ENCODE measurements at places on chromosomes 2 and 18.

GRCh38 chr2:41967476-41968181 lies 80.2 kb upstream of the PKDCC start:
- no peak for DNase-seq

GRCh38 chr2:98455494-98455976 lies 10.9 kb downstream of the INPP4A start:
- no peak for DNase-seq

DNA sequence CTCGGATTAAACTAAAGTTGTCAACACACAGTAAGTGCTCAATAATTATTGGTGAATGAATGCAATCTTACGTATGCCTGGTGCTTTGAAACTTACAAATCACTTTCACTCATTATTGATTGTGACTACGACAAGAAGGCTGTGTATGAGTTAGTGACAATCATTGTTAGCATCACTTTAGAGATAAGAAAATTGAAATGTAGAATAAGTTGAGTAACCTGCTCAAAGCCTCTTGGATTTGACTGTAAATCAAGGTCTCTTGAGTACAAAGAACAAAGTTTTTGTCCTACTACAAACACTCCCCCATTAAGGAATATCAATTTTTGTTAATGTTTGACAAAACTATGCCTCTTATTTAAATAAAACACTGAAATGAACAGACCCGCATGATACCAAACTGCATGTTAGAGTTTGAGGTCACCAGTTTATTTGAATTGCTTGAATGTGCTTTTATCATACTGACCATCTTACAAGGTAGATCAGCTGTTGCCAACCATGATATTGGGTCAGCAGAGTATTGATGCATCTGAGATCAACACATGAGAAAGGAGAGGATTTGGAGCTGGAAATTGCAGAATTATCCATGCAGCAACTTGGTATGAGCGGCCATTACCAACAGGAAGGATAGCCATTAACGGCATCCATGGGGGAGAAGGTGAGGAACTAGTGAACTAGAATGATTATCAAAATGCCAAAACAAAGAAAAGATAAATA lies 142.1 kb downstream of the IRS1 start:
- DNase-seq, result no peak

- DNase-seq, result no peak
Observed at GRCh38 chr2:120833127-120833675, 97.5 kb downstream of the GLI2 start.

DNA sequence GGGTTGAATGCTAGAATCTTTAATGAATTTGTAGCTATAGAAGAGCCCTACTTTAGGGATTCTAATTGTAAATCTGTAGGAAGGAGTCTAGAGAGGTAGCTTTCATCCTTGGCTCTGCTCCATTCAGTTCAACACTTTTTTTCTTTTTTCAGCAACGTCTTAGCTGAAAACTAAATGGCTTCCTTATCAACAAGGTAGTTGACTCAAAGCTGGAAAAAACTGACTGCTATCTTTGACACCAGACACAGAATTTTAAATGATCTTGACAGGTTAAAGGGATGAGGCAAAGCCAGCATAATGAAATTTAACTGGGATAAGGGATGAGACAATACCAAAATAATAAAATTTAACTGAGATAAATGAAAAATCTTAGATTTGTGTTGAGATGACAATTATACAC lies 54.9 kb downstream of the TMEFF2 start:
- DNase-seq, result no peak

DNA sequence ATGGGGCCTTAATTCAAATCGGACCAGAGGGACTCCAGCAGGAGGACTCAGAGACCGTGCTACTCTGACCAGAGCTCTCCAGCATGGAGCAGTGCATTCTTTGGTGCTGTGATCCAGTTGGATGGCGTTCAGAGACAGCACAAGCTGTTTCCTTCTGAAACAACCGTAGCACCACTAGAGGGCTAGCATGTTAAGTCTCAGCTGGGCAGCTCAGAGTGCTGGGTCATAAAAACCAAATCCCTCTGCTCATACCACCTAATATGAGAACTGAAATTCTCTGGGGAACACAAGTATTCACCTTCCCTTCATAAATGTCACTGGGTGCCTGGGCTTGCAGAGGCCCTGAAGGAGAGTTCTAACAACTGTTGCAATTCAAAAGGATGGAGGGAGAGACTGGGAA lies 97.7 kb upstream of the TFCP2L1 start:
- no peak for DNase-seq

GRCh38 chr2:64605991-64606478 lies 47.7 kb downstream of the SERTAD2 start:
- no peak for DNase-seq

DNA sequence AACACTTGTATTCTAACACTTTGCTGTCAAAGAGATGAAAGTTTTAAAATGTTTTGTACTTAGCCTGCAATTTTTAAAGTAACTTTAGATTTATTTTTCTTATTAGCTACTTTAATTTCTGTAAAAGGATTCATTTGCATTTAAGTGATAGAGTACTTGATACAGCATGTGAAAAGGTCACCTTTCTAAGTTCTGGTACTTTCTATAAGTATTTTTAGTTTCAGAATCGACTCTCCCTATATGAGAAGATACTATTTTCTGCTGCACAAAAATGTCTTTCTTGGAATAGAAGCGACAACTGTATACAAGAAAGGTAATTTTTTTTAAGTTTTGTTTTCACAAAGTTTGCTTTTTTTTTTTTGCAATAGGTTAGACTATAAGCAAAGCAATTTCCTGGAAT lies 72.9 kb downstream of the METTL8 start:
- DNase-seq, result no peak

- DNase-seq, result no peak
Observed at GRCh38 chr2:18731666-18732065, 142.3 kb upstream of the NT5C1B start.
